Mesenchymal stem cell (in vitro differentiated cells and primary cell): ENCODE measurements at places on chromosomes 5 and 9.

DNA sequence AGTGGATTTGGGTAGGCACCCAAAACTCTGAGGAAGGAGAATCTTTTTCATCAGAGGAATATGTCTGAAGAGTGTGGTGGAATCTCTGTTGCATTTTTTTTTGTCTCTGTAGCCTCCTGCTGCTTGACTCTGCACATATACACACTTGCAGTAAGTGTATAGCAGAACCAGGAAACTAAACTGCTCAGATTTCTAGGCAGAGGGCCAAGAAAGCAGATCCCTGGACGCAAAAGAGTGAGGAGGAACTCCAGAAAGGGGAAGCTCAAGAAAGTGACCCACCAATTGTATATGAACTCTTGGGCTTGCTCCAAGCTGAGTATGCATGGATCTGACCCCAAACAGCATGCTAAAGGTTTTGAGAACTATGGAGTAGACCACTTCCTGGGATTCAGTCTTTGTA, 181.8 kb downstream of the GADD45G start:
- H3K4me1 ChIP-seq = peaks cover 2% of the 10 kb centered on the region
- H3K36me3 ChIP-seq = no peaks in the 10 kb centered on the region
- H3K27me3 ChIP-seq = peaks cover 6% of the 10 kb centered on the region
- no peak overlapping the region for H3K27ac ChIP-seq
- no peak overlapping the region for H3K4me3 ChIP-seq

DNA sequence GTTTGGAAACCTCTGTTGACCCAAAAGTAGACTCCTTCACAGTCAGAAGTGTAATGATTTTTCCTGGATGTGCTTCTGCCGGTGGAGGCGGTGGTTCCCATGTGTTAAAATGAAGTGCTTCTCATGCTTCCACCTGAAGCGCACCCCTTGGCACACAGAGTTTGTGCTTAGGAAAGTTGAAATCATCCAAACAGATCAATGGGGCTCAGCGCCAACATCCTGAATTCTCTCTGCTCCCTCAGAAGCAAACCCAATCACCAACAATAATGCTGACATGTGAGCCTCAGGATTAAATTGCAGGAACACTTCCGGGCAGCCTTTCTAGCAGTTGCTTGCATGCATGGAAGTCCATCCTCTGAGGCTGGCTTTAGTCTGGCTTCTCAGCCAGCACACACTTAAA, 71.0 kb downstream of the MED10 start:
- no peak overlapping the region for H3K4me3 ChIP-seq
- DNase-seq = no peak
- no peak overlapping the region for H3K27ac ChIP-seq
- H3K36me3 ChIP-seq = no peaks in the 10 kb centered on the region

DNA sequence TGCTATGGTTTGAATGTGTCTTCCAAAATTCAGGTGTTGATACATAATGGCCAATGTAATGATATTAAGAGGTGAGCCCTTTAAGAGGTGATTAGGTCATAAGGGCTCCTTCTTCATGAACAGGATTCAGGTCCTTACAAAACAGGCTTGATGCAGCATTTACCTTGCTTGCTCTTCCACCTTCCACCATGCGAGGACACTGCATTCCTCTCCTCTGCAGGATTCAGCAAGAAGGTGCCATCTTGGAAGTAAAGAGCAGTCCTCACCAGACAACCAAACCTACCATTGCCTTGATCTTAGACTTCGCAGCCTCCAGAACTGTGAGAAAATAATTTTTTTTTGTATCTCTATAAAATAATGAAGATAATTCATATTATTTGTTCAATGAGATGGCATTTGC, 314.0 kb upstream of the SMARCA2 start:
- DNase-seq = no peak
- H3K36me3 ChIP-seq = no peaks in the 10 kb centered on the region
- no peaks in the 10 kb centered on the region for H3K4me1 ChIP-seq
- H3K27me3 ChIP-seq = no peaks in the 10 kb centered on the region
- H3K27ac ChIP-seq = no peak overlapping the region

- H3K36me3 ChIP-seq = peaks cover 3% of the 10 kb centered on the region
- H3K27ac ChIP-seq = no peak overlapping the region
- peaks cover 8% of the 10 kb centered on the region for H3K4me1 ChIP-seq
- no peak overlapping the region for H3K4me3 ChIP-seq
- no peak for DNase-seq
Observed at GRCh38 chr5:61808091-61808490, 476.0 kb downstream of the ZSWIM6 start.

DNA sequence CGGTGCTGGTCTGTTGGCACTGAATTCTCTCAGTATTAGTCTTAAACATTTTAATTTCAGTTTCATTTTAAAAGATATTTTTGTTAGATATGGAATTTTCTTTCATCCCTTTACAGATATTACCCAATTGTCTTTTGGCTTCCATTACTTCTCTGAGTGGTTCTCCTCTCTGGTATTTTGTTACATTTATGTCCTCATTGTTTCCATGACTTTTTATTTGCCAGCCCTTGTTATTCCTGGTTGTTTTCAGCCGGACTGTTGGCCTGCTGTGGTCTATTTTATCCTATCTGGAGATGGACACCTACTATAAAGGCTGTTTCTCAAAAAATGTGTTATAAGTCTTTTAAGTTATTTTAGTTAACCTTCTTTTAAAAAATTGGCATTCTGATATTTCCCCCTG, 117.2 kb downstream of the ARHGEF28 start:
- H3K4me3 ChIP-seq = no peak overlapping the region
- H3K36me3 ChIP-seq = no peaks in the 10 kb centered on the region
- H3K4me1 ChIP-seq = no peaks in the 10 kb centered on the region

DNA sequence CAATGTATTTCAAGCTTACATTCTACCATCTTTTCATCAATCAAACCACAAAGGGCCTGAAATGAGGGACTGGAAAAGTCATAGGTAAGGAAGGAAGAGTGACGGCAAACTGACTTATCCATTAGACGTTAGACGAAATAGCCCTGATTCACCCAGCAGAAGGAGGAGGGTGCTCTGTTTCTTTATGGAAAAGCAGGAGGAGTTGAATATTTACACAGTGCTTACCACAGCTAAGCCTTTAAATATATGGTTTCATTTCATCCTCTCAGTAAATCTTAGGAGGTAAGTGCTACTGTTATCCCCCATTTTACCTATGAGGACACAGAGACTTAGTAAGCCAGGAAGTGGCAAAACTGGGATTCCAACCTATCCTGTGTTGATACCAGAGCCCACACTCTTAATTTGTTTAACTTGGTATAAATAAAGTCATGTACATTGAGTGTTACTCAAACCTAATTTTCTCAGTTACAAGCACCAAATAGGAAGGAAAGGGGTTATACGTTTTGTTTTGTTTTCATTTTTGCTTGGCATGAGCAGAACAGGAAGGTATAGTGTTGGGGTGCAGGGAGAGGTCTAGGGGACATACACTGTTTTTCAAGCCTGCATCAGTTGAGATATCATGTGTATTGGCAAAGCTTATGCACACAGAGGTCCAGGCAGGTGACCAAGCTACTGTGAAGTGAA, 98.1 kb upstream of the IFNK start:
- no peaks in the 10 kb centered on the region for H3K27me3 ChIP-seq
- H3K36me3 ChIP-seq = no peaks in the 10 kb centered on the region
- no peak for DNase-seq
- H3K4me1 ChIP-seq = peaks cover 2% of the 10 kb centered on the region
- H3K4me3 ChIP-seq = no peak overlapping the region

DNA sequence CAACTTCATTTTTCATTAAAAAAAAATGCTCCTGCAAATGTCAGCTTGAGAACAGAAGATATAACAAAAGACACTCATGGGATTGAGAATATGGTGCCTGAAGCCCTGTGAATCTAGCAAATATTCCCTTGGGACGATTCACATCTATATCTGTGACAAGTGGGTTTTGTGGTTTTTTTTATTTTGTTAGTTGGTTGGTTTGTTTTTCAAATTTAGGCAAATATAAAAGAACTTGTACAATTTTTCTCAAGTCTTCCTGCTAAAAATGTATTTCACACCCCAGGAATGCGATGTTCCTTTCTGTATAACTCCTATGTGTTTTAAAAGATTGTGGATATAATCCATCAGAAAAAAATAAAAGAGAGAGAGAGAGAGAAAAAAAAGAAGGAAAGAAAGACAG, 1061.8 kb upstream of the ARRDC3 start:
- no peak overlapping the region for H3K4me3 ChIP-seq
- H3K36me3 ChIP-seq = no peaks in the 10 kb centered on the region
- no peak overlapping the region for H3K27ac ChIP-seq

- no peak for DNase-seq
- no peak overlapping the region for H3K4me3 ChIP-seq
- H3K36me3 ChIP-seq = no peaks in the 10 kb centered on the region
- H3K27ac ChIP-seq = no peak overlapping the region
- no peaks in the 10 kb centered on the region for H3K27me3 ChIP-seq
Observed at GRCh38 chr9:120299785-120300184, 280.2 kb downstream of the CDK5RAP2 start.

- H3K4me3 ChIP-seq = no peak overlapping the region
- H3K4me1 ChIP-seq = peaks cover 2% of the 10 kb centered on the region
- H3K27me3 ChIP-seq = no peaks in the 10 kb centered on the region
- peaks cover 22% of the 10 kb centered on the region for H3K36me3 ChIP-seq
Observed at GRCh38 chr9:112868461-112868860, 22.2 kb downstream of the SLC46A2 start.
